Fibroblast of the aortic adventitia (primary cell): ENCODE measurements at places on chromosomes 7 and 10. TPM values are rescaled to one million over a fixed set of nuclear protein-coding genes. Genes with fewer than 3 reads are reported as not detected.

LDB3 gene
- total RNA-seq: under 0.01 TPM in 1 of 2 replicates, not detected in the other

ADGRA1 gene
- not detected in 2 replicates for total RNA-seq

TCAF2 gene
- total RNA-seq: 1.6 TPM in 2 replicates

LAMB1 gene
- total RNA-seq: 332 and 467 TPM in 2 replicates

PLXNA4 gene
- total RNA-seq: 3.0 and 5.5 TPM in 2 replicates

SKIDA1 gene
- 0.41 and 0.90 TPM in 2 replicates for total RNA-seq

ZNF467 gene
- total RNA-seq: 0.27 and 5.1 TPM in 2 replicates

PLEKHS1 gene
- not detected in 2 replicates for total RNA-seq

NEUROG3 gene
- total RNA-seq: not detected in 2 replicates

CRYGN gene
- total RNA-seq: 0.09 and 0.16 TPM in 2 replicates

NAT16 gene
- total RNA-seq: not detected in 2 replicates

ELAPOR2 gene
- 4.2 and 14.7 TPM in 2 replicates for total RNA-seq

OR2A42 gene
- total RNA-seq: not detected in 2 replicates

TAS2R4 gene
- 2.3 and 4.5 TPM in 2 replicates for total RNA-seq

KRIT1 gene
- total RNA-seq: 53.1 and 318 TPM in 2 replicates

ADIRF gene
- total RNA-seq: 37.8 and 48.4 TPM in 2 replicates

GDF2 gene
- not detected in 2 replicates for total RNA-seq

SLC16A12 gene
- total RNA-seq: 0.16 and 0.90 TPM in 2 replicates

NOS3 gene
- total RNA-seq: 0.36 and 4.6 TPM in 2 replicates

SVOPL gene
- not detected in 2 replicates for total RNA-seq

SUMF2 gene
- 177 and 199 TPM in 2 replicates for total RNA-seq

RNF32 gene
- 0.54 and 1.9 TPM in 2 replicates for total RNA-seq

EPHA1 gene
- not detected in 2 replicates for total RNA-seq

BICC1 gene
- 123 and 177 TPM in 2 replicates for total RNA-seq

GCK gene
- total RNA-seq: 0.36 TPM in 1 of 2 replicates, not detected in the other

TMEM26 gene
- total RNA-seq: 5.7 and 20.5 TPM in 2 replicates

DUSP5 gene
- total RNA-seq: 4.1 and 21.6 TPM in 2 replicates

SAMD9L gene
- total RNA-seq: 22.6 and 39.4 TPM in 2 replicates

SEMA3E gene
- total RNA-seq: 0.98 and 16.1 TPM in 2 replicates

WDR86 gene
- total RNA-seq: 0.45 and 17.7 TPM in 2 replicates

PNLIP gene
- not detected in 2 replicates for total RNA-seq

FXYD4 gene
- total RNA-seq: not detected in 2 replicates

SERPINE1 gene
- total RNA-seq: 23.1 and 341 TPM in 2 replicates

SPDYE11 gene
- 0.08 TPM in 1 of 2 replicates, not detected in the other for total RNA-seq

CALU gene
- 624 and 625 TPM in 2 replicates for total RNA-seq

ADCYAP1R1 gene
- not detected in 2 replicates for total RNA-seq
